Left renal cortex interstitium (tissue), 4 donors: ENCODE measurements at places on chromosomes 1 and 21.

DNA sequence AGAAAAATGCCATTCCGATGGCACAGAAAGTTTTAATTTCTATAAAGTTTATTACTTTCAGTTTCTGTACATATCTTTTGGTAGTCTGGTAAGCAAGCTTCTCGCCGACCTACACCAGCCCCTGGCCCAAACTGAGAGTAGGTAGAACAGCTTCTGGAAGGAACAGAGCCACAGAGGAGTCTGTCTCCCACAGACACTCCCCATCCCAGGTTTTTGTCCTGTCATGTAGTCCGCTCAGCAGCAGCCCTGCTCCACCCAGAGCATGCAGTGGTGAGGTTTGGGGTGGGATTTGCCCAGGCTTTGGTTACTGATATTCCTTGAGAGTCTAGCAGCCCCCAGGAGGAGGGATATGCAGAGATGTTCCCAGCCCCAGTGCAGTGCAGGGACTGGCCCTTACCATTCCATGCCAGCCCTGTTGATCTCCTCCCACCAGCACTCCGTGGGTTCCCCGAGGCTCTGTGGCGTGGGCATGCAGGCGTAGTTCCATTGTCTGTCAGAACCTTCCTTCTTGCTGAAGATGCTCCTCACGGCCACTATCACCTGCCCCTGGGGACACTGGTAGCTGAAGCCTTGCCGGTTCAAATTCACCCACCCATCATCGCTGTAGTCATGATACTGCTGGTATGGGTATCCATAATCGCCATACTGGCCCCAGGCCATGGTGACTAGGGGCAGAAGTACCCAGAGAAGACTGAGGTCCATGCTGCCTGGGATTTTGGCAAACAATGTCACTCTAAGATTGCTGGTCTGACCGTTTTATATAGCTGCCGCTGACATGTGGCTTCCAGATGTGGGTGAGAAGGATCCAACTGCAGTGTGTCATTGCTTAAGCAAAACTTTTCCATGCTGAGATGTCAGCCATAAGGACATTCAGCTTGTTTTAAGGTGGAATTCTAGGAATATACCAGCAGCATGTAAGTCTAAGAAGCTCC lies at the start of gene DPT:
DPT (minus strand) TSS at position 734 of the 932 bp plus-strand sequence; CDS start at position 702, 32 bp downstream.
- no peak for DNase-seq

DNA sequence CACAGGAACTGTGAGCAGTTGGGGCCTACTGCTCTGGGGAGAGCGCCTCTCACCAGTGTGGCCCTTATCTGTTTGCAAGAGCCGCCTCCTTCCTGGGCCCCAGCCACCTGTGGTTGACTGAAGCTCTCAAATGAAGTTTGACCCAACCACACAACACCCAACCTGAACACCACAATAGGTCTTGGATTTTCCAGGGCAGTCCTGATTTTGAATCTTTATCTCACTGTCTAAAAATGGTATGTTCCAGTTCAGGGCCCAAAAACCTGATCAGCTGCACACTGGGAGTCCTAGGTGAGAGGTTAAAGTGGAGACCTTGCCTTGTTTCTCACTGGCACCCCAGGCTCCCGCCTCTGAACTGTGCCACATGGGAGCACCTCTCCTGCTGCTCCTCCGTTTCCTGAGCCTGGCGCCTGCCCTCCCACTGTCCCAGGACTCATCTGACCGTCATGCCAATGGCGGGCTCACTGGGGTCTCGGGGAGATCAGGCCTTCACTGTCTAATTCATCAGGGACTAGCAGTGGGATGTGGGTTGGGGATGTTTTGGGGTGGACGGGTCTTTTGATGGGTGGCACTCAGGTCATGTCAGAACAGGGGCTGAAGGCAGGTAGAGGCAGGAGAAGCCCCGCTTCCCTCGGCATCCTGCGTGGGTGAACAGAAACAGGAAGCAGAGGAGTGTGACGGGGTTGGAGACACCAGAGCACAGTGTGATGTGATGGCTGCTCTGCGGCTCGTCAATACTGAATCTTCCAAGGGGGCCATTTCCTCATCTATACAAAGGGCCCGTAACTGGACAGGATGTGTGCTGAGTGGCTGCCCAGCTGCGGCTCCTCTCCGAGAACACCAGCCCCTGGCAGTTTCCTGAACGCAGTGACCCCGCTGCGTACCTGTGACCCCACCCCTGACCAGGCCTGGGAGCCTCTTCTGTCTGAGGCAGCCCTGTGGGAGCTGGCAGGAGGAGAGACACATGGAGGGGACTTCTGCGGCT lies 59.6 kb upstream of the ITPKB start:
- no peak for DNase-seq

DNA sequence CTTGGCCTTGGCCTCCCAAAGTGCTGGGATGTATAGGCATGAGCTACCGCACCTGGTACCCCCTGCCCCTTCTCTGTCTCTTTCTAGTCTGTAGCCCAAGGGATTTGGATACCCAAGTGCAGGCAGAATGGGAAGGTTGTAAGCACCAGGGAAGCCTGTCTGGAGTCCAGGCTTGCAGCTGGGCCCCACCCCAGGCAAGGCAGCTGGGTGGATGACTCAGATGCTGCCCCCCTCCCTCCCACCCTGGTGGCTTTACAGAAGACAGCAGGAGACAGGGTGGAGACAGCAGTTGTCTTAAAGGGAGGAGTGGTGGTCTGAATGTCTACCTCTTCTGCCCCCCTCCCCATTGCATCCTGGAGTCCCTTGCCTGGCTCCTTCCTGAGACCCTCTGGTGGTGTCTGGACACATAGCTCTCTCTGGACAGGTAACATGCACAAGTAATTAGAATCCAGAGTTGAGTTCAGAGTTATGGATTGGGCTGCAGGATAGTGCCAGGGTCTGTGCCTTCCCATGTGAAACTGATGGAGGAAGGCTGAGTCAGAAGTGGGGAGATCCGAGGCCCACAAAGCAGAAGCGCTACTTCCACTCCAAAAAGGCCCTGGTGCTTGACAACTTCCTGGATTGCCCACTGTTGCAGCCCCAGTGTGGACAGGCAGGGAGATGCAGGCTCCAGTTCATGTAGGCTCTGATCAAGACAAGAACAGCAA lies 5.1 kb downstream of the LMNA start:
- no peak for DNase-seq

GRCh38 chr1:231393668-231394067 lies 28.4 kb downstream of the EGLN1 start:
- DNase-seq, result no peak

DNA sequence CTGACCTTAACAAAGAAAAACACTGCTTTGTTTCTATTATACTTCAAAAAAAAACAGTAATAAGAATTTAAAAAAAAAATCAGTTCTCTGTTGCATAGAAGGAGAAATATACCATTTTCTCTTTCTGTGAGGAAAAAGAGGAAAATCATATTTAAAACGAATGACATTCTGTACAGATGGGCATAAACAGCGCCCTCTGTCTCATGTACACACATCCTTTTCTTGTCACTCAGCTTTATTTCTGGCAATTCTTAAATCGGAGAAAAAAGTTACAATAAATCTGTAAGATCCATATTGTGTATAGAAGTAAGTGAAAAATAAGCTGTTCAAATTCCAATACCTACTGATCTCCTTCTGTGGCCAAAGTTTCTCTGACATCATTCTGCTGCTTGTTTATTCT lies 245.4 kb downstream of the SMYD3 start:
- DNase-seq, result no peak

- no peak for DNase-seq
Measured at GRCh38 chr1:111463029-111463683, 10.6 kb upstream of the C1orf162 start.

- DNase-seq, result no peak
Measured at GRCh38 chr1:107842241-107842640, 122.7 kb downstream of the VAV3 start.

DNA sequence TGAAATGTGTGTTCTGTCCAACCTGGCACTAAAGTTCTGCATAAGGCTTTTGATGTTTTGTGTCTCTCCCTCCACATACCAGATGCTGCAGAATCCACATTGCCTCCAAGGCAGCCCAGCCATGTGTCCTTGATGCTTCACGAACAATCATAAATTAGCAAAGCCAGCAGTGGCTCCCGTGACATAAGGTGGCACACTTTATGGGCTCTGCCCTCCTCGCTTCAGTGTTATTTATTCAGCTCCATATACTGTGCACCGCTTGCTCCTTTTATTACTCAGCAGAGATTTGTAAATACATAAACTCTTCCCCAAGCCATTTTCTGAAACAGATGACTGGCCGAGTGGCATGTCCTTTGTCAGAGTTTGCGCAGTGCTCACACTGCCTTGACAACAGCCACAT lies 112.8 kb upstream of the SLC35F3 start:
- no peak for DNase-seq

GRCh38 chr1:34885405-34886247 lies 26.1 kb upstream of the SMIM12 start:
- no peak for DNase-seq

DNA sequence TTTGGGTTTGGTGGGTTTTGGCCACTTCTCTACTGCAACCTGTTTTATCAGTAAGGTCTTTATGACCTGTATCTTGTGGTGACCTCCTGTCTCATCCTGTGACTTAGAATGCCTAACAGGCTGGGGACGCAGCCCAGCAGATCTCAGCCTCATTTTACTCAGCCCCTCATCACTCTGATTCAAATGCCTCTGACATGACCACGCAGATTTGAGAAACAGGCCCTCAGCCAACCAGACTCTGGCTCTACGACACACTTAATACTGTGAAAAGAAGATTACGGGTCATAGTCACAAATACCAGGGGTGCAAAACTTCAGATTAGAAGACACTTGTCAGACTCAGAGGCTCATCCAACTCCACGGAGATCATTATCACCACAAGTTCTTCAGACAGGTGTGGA lies 28.3 kb upstream of the KIF26B start:
- no peak for DNase-seq

DNA sequence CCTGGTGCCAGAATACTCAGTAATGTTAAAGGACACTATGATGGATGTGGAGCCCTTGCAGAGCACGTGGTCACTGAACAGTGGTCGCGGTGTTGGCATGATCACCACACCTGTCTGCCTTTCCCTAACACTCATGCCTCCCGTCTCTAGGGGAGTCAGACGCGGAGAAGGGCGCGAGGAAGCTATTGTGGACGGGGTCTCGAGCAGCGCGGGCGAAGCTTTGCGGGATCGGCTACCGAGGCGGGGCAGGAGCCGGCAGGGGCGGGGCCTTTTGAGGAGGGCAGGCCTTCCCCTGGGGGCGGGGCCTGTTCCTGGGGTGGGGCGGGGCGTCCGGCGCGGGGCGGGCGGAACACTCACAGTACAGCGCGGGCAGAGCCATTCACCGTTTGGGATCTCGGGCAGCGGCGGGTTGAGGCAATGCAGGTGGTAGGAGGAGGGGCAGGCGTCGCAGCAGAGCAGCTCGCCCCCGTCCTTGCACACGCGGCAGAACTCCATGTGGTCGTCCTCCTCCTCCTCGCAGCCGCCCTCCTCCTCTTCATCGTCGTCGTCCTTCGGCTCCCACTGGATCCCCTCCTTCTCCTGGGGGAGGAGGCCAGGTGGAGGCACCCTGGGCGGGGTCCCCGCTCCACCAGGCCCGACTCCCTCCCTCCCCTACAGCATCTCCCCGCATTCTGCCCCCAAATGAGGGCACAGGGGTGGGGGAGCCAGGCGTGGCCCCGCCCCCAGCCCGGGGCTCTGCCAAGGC lies 31.5 kb downstream of the CHD5 start:
- DNase-seq, result peak; percentile 27
